ENCODE measurements at places on chromosomes 4 and X.

GRCh38 chr4:18439311-18439710, 417.8 kb upstream of the LCORL start:
- no peak for DNase-seq

GRCh38 chr4:151659601-151660364, 101.0 kb downstream of the GATB start:
- DNase-seq = no peak

GRCh38 chrX:67604979-67605703, 61.3 kb downstream of the AR start:
- DNase-seq = no peak

GRCh38 chrX:23765868-23766267, 17.1 kb upstream of the SAT1 start:
- peak; percentile 81 for DNase-seq

DNA sequence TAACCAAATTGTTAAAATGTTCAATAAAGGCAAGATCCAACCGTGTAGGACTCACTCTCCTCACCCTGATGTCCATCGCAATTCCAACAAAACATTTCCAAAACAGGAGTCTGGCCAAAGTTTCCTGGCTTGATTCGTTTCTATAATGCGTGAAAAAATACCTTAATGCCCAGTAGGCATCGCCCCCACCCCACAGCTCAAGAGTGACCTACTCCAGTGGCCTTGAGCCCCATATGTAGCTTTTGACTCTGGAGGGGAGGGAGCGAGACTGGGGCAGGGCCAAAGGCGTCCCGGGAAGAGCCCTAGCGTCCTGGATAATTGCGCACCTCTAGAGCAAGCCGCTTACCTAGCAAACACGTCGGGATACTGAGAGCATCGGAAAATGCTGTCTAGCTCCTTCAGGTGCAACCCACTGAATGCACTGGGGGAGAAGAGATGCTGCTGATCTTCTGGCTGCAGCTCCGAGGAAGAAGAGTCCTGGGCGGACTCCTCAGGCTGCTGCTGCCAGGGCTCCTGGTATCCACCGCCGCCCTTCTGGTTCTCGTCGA, 55.6 kb upstream of the NKAP start:
- peak; percentile 17 for DNase-seq

GRCh38 chrX:110051559-110051958, 48.6 kb downstream of the TMEM164 start:
- no peak for DNase-seq

DNA sequence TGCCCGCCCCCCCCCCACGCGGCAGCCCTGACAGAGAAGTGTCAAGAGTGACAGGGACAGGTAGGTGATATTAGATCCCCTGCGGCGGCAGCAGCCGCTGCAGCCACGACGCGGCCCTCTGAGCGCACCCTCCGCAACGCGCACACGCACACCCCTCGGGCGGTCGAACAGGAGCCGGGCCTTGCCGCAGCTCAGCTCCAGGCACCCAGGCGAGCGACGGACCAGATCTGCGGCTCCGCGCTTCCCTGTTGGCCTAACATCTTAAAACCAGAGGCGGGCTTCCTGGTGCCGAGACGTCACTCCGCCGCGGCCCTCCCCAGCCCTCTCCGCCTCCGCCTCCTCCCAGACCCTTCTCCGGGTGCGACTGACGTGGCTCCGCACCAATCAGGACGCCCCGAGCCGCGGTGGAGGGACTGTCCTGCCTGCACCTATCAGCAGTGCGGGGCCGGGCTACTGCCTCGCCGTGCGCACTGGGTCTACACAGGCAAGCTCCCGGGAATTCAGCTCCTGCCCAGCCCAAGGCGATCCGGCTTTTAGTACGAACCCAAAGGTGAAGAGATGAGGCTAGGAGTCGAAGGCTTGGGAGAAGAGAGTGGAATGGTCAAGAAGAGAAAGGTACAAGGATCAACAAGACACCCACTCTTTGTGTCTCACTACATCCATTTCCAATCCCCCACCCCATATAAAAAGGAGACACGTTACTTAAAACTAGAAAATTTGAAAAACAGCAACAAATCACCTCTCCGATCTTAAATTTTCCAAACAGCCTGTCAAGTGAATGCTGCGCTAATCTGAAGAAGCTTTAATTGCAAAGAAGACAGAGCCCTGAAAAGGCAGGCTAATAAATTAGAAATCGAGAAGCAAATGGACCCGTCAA, at the start of gene PITX2:
Gene PITX2 (minus strand): TSS at position 237 of the 877 bp plus-strand sequence. CDS start 617 bp downstream, outside the sequence.
- peak; percentile 98 for DNase-seq

GRCh38 chr4:17758485-17758884, 22.9 kb downstream of the FAM184B start:
- DNase-seq = no peak

GRCh38 chrX:39525758-39526157, 572.0 kb downstream of the BCOR start:
- no peak for DNase-seq

DNA sequence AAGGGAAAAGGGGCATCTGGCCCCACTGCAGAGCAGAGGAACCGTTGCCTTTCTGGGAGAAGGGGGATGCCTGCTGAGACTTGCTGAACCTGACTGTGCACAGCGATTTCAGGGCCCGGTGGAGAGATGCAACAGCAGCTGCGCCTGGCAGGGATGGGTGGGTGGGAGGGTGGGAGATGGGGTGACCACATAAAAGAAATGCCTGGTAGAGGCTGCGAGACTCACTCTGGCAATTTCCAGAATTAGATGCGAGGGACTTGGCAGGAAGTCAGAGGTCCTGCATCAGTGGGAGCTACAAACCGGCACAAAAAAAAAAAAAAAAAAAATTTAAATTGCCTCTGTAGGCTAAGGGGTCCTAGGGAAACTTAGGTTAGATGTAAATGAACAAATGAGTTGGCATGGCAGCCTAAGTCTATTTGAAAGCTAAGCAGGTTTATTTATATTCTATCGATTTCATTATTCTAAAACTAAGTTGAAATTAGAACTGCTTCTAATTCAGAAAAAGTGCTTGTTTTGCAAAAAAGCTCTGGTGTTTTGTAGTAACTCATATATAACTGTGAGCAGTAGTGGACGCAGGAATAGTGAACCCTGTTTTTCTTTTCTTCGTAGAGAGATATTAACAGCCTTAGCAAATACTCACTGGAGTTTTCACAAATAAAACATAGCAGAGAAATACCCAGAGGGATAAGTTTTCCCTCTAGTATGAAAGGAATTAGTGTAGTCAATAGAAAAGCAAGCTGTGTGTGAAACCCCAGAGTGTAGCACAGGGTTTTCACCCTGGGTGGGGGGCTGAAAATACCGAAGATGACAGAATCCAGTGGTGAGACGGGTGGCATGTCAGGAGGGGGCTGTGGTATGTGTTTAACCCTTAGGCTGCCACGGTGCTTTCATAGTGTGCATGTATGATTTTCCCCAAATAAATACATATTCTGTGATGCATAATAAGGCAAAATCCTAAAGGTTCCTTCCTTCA, 130.1 kb downstream of the EGF start:
- DNase-seq = no peak

DNA sequence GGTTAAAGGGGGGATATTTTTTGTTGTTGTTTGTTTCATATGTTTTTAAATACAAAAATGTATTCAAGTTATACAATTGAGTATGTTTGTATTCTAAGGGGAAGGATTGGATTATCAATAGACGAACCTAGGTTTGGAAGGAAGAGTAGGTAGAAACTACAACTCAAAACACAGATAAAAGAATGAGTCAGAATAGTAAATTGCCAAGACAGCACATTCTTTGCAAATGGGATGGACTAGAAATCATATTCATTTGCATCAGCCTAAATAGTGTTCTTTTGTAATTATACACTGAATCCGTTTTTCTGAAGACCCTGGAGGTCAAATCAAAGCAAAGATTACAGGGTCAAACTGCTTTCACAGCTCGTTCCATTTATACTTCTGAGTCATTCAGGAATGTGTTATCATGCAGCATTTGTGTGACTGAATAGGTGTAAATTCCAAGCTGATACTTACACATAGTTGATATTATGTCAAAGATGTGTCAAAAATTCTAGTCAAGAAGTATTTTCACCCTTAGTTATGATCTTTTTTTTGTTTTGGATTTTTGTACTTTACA, 273.3 kb upstream of the FAT4 start:
- DNase-seq = no peak

GRCh38 chr4:113094802-113095201, 45.3 kb downstream of the ANK2 start:
- DNase-seq = peak; percentile 63

DNA sequence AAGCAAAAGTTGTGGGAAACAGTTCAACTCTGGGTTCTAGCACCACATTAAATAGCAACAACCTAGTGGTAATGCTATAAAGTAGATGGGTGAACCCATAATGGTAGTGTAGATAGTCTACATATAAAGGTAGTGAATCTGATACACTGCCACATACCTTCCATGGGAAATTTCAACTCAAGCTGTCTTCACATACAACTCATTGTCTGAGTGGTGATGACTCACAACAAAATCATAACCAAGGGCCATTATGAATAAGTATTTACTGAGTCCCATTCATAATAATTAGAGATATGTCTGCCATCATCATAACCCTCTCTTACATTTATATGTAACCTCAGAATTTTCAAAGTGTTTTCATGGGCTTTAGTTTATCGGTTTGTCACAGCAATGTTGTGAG, 34.8 kb downstream of the EGF start:
- DNase-seq = peak; percentile 39

DNA sequence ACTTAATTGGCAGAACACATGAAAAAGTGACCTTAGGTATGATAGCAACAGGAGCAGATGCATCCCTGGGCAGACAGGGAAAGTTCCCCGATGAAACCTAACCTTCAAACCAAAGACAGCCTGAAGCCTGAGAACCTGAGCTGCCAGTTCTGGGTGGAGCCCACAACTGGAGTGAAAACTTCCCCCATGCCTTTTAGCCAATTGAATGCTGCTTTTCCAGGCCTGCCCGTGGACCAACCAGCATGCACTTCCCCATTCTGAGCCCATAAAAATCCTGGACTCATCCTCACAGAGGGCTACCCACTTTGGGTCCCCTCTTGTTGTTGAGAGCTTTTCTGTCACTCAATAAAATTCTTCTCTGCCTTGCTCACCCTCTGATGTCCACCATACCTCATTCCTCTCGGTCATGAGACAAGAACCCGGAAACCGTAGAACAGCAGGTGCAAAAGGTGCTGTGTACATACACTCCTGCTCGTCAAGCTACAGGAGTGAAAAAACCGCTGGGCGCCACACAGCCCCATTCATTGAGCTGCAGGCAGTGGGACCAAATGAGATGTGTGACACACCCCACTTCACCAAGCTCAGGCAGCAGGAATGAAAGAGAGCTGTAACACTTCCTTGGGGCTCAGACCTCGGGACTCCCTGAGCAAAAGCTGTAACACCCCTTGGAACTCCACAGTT, 13.9 kb upstream of the SLC7A11 start:
- DNase-seq = peak; percentile 95

DNA sequence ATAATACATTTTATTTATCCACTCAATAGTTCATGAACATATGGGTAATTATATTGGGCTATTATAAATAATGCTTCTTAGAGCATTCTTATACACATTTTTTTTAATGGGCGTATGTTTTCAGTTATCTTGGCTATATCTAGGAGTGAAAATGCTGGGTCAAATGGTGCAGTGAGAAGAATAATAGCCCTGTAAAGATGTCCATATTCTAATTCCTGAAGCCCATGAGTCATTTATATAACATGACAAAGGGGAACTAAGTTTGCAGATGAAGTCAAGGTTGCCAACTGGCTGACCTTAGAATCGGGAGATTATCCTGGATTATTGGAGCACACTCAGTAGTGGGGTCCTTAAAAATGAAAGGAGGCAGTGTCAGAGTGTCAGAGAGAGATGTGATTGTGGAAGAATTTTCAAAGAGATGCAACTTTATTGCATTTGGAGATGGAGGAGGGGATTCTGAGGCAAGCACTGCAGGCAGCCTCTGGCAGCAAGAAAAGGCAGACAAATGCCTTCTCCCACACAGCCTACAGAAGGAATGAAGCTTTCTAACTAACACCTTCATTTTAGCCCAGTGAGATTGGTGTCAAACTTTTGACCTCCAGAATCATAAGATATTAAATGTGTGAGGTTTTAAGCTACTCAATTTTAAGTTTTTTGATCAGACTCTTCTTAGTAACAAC, 106.1 kb upstream of the HS3ST1 start:
- DNase-seq = no peak

- DNase-seq = no peak
These were observed 108.0 kb downstream of the ITM2A start for GRCh38 chrX:79259073-79259689.

GRCh38 chrX:138664016-138664415, 47.5 kb downstream of the FGF13 start:
- DNase-seq = no peak

GRCh38 chr4:159240046-159240445, 137.2 kb downstream of the RAPGEF2 start:
- no peak for DNase-seq

- peak; percentile 91 for DNase-seq
These were observed 293.4 kb upstream of the BOD1L1 start for GRCh38 chr4:13920901-13921300.

- no peak for DNase-seq
These were observed 22.3 kb upstream of the HERC3 start for GRCh38 chr4:88570001-88570400.

DNA sequence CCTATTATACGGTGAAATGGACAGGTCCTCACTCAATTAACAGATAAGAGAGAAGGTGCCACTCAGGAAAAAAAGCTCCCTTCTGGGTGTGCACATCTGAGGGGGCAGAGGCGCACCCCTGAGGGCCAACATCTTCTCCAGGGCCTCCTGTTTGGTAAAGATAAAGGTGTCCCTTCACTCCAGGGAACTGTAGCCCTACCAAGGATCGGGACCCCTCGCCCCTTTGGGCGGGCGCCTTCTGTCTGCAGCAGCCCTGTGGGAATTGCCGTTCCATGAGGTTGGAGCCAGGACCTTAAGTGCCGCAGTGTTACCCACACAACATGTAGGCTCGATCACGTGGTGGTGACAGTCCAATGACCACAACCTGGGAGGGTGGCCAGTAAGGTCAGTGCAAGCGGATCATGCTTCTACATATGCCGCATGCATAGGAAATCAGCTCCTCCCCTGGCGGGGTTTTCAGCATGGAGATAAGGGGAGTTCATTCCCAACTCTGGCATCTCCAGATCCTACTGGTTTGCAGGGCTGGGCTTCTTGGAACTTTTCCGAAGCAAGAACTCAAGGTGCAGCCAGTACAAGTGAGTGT, 253.3 kb downstream of the EVC2 start:
- no peak for DNase-seq

DNA sequence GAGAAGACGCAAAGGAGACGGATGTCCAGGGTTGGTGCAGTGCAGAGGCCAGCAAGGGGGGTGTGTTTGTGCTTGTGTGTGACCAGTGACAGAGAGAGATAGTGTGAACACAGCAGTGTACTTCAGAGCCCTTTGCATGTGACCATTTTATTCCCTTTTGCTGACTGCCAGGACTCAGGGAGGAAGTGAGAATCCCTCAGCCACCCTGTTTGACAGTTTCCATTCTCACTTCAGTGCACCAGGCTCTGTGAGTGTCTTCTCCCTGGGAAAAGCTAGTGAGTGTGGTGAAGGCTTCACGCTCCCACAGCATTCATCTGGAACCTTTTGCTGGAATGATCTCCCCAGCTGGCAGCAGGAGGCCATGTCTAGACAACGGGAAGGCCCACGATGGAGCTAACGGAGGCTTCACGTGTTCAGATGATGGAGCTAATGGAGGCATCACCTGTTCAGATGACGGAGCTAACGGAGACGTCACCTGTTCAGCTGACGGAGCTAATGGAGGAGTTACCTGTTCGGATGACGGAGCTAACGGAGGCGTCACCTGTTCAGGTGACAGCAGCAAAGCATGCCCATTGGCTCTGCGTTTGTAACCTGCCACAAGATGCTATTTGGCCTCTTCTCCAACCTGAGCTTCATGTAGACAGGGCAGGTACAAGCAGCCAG, 195.4 kb downstream of the AFAP1 start:
- no peak for DNase-seq
